Endodermal cell (in vitro differentiated cells): ENCODE measurements at places on chromosomes 12 and 14. TPM values are rescaled to one million over a fixed set of nuclear protein-coding genes. Genes with fewer than 3 reads are reported as not detected.
A peak's percentile ranks its signal among the peaks of the same experiment; 100 is the strongest.

The FNTB gene
- 19.0 and 21.3 TPM in 2 replicates for total RNA-seq

DNA sequence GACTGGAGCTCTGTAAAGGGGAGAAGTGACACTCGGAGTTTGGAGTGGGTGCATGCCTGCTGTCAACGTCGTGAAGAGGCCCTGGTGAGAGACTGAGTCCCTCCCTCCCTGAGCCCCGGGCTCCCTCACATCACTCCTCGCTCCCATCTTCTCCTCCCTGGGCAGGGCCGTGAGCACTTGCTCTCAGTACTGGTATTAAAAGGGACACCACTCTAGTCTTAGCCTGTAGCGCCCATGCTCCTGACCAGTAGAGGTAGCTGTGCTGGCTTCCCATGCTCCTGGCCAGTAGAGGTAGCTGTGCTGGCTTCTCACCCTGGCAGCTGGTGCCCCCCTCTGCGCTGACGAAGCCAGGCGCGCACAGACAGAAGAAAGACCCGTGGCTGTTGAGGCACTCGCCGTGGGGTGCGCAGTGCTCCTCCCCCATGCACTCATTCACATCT, 14.7 kb downstream of the ISCA2 start:
- H3K4me1 ChIP-seq = no peaks in the 10 kb centered on the region
- peak; percentile 93 for DNase-seq
- no peak overlapping the region for H3K4me3 ChIP-seq
- H3K27me3 ChIP-seq = no peaks in the 10 kb centered on the region
- no peak overlapping the region for H3K27ac ChIP-seq

The PSME2 gene
- 92.5 to 122 TPM (median 112 TPM) in 3 replicates for total RNA-seq

DNA sequence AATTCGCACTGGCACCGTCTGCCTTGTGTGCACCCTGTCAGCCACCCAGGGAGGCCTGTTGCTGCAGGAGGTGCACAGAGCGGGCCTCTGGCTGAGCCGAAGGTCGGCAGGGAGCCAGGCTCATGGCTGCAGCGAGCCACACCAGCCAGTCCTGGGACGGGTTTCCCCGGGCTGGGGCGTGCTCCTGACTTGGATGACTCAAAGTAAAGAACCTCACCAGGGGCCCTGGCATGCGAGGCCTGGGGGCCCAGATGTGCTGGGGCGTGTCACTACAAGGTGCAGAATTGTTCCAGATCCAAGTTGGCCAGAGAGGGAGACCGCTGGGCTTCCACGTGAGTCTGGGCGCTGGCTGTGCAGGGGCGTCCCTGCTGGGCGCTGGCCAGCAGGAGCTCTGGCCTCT, 34.5 kb downstream of the FBRSL1 start:
- H3K36me3 ChIP-seq = no peaks in the 10 kb centered on the region
- no peaks in the 10 kb centered on the region for H3K27me3 ChIP-seq
- H3K27ac ChIP-seq = no peak overlapping the region
- H3K4me3 ChIP-seq = no peak overlapping the region
- DNase-seq = no peak

The ASB2 gene
- 0.42 TPM in 1 of 3 replicates, not detected in the others for total RNA-seq

The NTS gene
- total RNA-seq = 2.6 and 3.0 TPM in 2 replicates

The TDRD9 gene
- not detected in 2 replicates for total RNA-seq

DNA sequence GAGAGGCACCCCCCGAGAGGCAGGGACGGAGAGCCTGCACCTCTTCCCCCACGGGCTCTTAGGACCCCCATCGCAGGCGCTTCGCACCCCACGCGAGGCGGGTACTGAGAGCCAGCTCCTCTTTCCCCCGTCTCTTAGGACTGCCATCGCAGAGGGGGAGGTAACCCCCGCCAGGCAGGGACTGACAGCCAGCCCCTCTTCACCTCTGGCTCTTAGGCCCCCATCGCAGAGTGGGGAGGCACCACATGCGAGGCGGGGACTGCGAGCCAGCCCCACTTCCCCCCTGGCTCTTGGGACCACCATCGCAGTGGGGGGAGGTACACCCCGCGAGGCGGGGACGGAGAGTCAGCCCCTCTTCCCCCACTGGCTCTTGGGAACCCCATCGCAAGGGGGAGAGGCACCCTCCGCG, 46.1 kb downstream of the DDX11 start:
- H3K4me3 ChIP-seq = no peak overlapping the region
- DNase-seq = peak; percentile 49
- H3K27ac ChIP-seq = no peak overlapping the region
- peaks cover 40% of the 10 kb centered on the region for H3K27me3 ChIP-seq
- H3K36me3 ChIP-seq = no peaks in the 10 kb centered on the region
